ENCODE measurements at places on chromosomes 2 and 18.

DNA sequence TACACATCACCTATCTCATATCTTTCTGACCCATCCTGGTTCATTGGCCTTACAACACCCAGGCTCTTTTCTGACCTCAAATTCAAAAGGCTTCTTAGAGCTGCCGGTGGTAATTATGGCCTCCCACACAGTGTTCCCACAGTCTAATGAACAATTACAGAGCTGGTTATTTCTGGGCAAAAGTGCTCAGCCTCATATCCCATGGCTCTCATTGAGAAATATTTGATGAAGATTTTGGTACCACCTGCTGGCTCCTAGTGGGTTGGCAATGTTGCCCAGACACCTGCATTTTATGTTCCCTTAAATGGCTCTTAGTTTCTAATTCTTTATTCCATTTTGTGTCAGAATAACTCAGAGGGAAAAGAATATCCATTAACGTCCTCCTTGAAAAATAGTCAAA is 20.1 kb upstream of the SCYGR2 start:
- no peak for DNase-seq

GRCh38 chr2:172046080-172046678 is 39.1 kb upstream of the DLX1 start:
- no peak for DNase-seq

- DNase-seq = no peak
Measured at GRCh38 chr2:10360850-10361588, 58.3 kb downstream of the HPCAL1 start.

DNA sequence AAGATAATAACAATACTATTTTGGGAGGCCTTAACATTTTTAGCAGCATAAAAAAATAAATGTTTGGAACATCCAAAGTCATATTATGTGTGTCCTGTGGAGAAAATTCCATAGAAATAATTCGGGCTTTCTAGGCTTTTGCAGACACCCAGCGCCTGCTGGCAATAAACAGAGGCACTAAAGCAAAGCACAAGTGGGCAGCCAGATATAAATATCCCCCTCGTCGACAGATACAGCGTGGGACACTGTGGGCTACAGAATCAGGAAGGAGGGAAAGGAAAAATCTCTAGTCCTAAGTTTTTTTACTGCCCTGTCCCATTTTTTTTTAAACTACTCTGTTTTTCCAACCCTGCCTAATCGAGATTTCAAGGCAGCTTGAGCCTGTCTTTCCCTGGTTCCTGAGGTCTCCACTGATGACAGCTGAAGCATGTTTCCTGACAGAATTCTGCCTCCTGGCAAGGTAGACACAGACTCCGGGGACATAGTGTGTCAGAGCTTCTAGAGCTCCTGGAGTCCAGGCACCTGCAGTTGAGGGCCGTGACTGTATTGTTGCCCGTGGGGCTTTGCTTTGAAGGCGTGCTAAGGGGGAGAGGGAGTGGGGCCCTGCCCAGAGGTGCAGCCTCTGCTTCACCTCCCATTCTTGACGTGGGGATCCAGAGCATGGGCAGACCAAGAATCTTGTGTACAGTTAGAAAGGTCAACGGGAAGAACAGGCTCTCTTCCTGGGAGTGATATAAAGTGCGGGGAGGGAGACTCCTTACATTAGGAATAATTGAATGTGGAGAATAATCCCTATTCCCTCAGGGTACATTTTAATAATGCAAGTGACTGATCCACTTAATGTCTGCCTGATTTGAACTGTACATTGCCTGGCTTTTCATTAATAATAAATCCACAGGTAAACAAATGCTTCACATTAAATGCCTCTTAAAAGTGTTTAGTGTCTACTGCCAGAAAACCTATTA is 232.3 kb downstream of the DCC start:
- DNase-seq = no peak
